ENCODE measurements at places on chromosomes 16 and 17.
A peak's percentile ranks its signal among the peaks of the same experiment; 100 is the strongest.

- DNase-seq, result no peak
Measured at GRCh38 chr17:63768433-63768832, 5.0 kb downstream of the CCDC47 start.

DNA sequence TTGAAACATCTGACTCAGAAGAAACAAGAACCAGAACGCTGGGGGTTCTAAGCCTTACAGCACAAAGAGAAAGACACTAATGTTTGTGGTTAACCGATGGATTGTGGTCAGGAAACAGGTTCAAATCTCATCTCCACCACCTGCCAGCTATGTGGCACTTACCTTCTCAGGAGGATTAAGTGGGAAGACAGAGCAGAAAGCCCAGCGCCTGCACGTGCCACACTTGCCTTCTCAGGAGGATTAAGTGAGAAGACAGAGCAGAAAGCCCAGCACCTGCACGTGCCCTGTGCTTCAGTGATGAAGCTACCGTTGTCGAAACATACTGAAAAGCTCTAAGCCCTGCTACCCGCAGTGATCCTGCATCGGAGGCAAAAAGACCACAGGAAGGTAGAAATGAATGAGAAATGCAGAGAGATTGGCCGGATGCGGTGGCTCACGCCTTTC is 90.6 kb downstream of the NXN start:
- DNase-seq, result no peak

DNA sequence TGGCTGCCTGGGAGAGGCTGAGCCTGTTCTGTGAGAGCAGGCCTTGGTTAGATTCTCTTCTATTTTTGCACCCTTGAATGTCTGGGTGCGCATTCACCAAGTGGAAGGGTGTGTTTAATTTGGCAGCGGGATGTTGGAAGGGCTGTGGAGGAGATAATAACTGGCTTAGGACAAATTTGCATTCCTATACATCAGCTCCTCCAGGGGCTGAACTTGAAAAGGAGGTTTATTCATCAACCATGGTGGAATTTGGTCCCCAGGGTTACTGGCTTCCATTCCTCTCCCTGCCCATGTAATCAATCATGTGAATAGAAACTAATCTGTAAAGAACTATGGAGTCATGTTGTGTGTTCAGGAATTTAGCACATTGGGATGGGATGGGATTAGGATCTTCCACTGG is 100.2 kb upstream of the FOXF1 start:
- no peak for DNase-seq

DNA sequence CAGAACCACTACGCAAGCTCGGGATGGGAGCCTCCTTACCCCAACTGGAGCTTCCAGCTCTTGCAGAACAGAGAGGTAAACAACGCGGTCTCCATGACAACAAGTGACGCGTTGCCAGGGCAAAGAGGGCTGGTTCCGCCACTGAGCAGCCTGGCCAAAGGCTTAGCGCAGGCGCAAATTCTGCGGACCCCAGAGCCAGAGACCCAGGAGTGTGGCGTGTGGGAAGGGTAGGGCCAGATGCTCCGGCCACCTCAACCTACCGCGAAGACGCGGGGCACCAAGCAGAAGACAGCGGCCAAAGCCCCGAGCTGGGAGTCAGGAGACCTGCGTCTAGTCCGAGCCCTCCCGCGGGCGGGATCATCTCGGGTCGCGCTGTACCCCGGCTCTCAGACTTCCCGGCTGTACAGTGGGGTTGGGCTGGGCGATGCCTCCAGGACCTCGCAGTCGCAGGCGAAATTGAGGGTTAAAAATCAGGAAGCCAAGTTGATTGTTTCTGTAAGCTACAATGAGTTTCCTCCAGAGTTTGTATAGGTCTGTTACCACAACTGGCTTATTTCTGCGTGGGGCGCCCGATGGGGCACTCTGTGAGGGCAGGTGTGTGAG is at the start of gene TEKT1:
TSS of gene TEKT1 (minus strand) at position 69 of the 603 bp plus-strand sequence. CDS start 1,353 bp downstream, outside the sequence.
- peak; percentile 38 for DNase-seq

DNA sequence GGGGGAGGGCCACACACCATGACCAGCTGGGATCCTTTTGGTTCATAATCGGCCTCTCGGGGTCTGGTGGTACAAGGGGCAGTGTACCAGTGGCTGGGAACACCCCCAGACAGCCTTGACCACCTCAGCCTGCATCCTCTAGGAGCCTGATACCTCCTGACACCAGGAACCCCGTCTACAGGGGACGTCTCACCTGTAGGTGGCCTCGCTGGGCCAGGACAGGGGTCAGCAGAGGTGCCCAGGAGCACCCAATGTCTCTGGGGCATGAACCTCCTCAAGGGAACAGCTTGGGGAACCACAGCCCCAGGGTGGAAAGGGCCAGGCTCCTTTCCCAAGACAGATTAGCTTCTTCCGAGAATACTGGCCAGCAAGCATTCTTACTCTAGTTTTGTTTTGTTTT is 2.5 kb upstream of the METRNL start:
- peak; percentile 46 for DNase-seq

DNA sequence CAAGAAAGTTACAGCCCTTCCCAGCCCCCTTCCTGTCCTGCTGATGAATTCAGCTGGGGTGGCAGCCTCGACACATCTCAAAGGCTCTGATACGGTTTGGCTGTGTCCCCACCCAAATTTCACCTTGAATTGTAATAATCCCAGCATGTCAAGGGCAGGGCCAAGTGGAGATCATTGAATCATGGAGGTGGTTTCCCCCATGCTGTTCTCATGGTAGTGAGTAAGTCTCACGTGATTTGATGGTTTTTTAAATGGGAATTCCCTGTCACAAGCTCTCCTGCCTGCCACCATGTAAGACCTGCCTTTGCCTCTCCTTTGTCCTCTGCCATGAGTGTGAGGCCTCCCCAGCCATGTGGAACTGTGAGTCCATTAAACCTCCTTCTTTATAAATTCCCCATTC is 163.2 kb upstream of the FOXF1 start:
- no peak for DNase-seq

GRCh38 chr16:56603589-56603988 is 4.8 kb upstream of the MT2A start:
- peak; percentile 62 for DNase-seq

DNA sequence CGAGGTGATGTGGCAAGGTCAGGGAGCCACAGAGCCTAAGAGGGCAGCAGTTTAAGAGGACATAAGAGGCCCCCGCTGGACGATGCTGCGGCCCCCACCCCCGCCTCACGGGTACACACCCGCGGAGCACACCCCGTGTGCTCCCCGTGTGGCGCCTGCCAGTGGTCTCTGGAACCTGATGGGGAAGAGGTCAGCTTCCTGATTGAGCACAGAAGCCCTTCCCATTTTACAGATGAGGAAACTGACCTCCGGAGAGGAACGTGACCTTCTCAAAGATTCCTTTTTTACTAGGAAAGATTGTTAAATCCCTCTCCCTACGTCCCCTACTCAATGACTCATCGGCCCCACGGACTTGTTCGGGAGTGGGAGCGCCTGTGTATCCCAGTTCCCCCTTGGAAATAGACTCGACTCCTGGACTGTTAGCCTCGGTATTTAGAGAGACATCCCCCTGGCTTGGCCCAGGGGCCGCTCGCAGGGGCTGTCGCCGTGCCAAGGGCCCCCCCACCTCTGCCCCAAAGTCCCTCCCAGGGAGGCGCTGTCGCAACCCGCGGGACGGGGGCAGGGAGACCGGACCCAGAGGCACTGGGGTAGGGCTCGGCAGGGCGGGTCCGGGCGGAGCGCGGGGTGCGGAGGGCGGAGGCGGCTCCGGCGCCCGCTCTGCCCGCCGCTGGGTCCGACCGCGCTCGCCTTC is at the start of gene ABCC3:
TSS of gene ABCC3 (plus strand) at position 658 of the 691 bp plus-strand sequence. CDS start 56 bp downstream, outside the sequence.
- no peak for DNase-seq

DNA sequence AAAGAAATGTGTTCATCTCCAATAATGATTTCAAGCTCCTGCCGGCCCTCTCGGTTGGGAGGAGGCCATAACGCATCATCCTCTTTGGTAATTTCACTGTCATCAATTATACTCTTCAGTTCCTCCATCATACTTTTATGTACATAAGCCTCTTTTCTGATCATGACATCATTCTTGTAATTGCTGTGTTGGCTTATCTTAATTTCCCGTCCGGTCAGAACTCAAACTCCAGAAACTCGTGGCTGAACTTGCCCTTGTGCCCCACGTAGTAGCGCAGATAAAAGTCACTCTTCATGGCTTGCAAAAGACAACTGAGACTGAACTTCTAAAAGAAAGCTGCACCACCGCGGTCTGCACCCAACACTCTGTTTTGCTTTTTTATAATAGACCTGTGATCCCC is 13.6 kb downstream of the TMEM220 start:
- DNase-seq, result no peak

DNA sequence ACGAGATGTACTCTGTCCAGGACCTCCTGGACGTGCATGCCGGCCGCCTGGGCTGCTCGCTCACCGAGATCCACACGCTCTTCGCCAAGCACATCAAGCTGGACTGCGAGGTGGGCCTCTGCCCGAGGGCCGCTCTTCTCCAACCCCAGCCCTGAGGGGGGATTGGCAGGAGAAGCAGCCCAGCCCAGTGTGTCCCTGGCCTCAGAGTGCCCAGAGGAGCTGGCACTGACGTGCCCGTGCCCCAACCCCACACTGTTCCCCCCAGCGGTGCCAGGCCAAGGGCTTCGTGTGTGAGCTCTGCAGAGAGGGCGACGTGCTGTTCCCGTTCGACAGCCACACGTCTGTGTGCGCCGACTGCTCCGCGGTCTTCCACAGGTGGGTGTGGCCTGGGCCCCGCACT is 15.6 kb downstream of the DEF8 start:
- no peak for DNase-seq

DNA sequence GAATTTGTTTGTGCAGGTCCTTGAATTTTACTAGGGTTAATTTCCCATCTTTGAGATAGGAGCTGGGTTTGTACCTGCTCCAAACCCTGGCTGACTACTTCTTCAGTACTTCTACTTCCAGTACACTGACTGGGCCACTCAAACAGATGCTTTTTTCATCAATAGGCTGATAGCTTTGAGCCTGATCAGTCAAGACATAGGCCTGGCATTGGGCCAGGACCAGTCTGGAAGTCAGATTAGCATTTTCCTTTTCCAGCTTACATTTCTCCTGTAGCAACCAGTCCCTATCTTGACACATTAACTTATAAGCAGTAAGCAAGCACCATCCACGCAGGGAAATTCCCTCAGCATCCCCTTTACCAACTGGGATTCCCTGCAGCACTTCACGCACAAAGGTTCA is 7.5 kb upstream of the TMEM101 start:
- no peak for DNase-seq

DNA sequence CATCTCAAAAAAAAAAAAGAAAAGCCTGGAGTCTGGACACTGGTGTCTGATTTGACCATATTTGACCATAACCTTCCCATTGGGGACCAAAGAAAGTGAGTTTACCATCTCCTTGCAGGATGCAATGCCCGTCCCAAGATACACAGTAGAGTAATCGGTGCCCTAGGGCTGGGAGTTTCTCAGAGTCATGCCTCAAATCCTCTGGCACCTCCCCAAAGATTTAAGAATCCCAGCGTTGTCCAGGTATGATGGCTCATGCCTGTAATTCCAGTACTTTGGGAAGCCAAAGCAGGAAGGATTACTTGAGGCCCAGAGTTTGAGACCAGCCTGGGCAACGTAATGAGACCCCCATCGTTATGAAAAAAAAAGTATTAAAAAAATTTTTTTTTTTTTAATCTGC is 5.0 kb downstream of the PITPNM3 start:
- no peak for DNase-seq

DNA sequence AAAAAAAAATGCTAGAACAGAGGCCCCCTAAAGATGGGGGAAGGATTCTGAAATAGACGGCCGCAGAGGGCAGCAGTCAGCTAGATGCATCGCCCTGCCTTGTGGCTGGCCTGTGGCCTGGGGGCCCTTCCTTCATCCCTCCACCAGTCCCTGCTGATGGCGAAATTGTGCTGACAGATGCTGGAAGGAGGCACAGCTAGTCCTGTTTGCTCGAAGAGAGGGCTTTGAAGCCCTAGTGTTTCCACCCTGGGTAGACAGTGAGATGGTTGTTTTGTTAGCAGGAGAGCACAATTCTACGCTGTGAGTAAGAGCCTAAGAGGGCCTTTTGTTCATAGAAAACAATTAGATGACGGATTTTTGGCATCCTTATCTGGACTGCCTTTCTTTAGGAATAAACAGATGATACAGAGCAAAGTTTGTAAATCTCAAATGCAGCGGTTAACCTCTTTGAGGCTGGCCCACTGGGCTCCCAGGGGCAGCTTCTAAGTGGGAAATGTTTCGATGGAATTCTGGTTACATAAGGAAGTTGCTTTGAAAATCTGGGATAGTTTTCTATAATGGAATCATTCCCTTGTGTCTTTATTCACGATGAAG is 23.0 kb downstream of the VPS35L start:
- no peak for DNase-seq

- DNase-seq, result no peak
Measured at GRCh38 chr16:4556112-4556511, at the start of gene C16orf96. C16orf96 (plus strand) TSS chr16:4556340; CDS start chr16:4556490, 150 bp downstream.

GRCh38 chr17:31758646-31759045 is 100.4 kb downstream of the COPRS start:
- DNase-seq, result no peak

- DNase-seq, result no peak
Measured at GRCh38 chr17:69809331-69809730, 265.7 kb upstream of the KCNJ16 start.

- no peak for DNase-seq
Measured at GRCh38 chr17:50217591-50217990, 16.2 kb upstream of the COL1A1 start.

GRCh38 chr17:73705594-73705993 is 61.3 kb upstream of the SDK2 start:
- DNase-seq, result no peak

- no peak for DNase-seq
Measured at GRCh38 chr16:82523815-82524214, 103.0 kb upstream of the CDH13 start.

DNA sequence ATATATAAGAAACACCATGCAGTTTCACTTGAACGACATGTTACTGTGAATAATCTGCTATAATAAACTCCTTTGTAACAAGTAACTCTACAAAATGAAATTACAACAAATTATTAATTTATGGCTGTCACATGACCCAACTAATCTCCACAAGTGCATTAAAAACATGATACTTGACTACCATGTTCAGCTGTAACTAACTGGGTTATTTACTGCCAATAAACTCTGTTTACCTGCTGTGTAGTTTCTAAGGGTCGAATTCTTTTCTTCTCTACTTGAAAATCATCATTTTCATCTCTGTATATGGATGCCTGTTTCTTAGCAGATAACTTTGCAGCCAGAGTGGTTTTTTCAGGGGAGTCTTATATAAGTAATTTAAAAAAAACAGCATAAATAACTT is 14.4 kb downstream of the BRIP1 start:
- no peak for DNase-seq

DNA sequence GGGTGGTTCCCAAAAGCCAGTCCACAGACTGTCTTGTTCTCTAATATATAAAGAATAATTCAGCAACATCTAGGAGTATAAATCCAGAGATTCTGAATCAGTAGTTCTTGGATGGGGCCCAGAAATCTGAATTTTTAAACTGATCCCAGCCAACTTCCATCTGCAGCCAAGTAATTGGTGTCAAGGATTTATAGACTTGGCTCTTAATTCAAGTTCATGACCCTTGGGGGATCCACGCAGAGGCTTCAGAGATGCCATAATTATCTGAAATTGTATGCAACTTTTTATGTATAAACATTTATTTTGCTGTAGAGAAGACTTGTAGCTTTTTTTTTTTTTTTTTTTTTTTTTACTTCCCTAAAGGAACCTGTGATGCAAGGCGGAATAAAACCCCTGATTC is 60.6 kb downstream of the HLF start:
- no peak for DNase-seq
